COR-L47 (cell line): ENCODE measurements at places on chromosomes 3 and 15.

GRCh38 chr3:4508048-4508981 lies 15.2 kb downstream of the ITPR1 start:
- DNase-seq: no peak

- DNase-seq: no peak
Observed at GRCh38 chr3:22907161-22907780, 295.9 kb upstream of the UBE2E2 start.

DNA sequence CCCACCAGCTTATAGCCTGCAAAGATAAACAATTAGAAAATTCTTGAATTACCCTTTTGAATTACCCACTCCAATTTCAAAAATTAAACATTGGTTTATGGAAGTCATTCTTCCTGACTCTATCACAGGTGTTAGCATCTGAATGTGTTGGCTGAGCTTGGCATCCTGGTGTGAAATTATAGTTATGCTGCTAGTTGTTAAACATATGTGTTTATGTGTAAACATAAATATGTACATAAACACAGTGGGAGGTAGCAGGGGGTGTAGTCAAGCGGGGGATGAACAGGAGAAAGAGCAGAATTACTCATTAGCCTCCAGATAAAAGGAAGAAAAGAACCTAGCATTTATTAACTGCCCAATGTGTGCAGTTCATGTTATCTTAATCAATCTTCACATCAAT lies 530.2 kb downstream of the MCTP2 start:
- DNase-seq: peak; percentile 83

DNA sequence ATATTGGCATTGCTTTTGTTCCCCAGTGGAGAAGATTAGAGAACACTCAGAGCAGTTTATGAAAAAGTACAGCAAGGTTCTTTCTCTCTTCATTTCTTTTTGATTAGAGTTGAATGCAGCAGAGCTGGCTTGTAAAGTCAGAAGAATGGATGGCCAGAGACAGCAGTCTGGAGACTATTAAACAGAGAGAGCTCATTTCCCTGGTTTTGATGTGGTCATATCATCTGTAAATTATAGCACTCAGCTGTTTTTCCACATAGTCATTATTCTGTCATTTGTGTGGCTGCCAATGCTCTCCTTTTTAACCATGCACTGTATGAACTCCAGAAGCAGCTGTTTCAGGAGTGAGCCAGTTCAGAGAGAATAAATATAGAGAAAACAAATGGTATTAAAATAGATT lies 177.4 kb upstream of the CRBN start:
- no peak for DNase-seq

GRCh38 chr15:90212221-90213098 lies 11.3 kb downstream of the SEMA4B start:
- DNase-seq: no peak
